ENCODE measurements at places on chromosomes 7 and 10. TPM values are rescaled to one million over a fixed set of nuclear protein-coding genes. Genes with fewer than 3 reads are reported as not detected.

- no peak for DNase-seq
Observed at GRCh38 chr10:8095959-8096358, 41.5 kb downstream of the GATA3 start.

The ASIC3 gene
- 11.0 TPM for total RNA-seq

The AZGP1 gene
- total RNA-seq = 1,167 TPM

The HTR7 gene
- 0.77 TPM for total RNA-seq

GRCh38 chr10:125431149-125431548 is 251.8 kb downstream of the TEX36 start:
- DNase-seq = no peak

DNA sequence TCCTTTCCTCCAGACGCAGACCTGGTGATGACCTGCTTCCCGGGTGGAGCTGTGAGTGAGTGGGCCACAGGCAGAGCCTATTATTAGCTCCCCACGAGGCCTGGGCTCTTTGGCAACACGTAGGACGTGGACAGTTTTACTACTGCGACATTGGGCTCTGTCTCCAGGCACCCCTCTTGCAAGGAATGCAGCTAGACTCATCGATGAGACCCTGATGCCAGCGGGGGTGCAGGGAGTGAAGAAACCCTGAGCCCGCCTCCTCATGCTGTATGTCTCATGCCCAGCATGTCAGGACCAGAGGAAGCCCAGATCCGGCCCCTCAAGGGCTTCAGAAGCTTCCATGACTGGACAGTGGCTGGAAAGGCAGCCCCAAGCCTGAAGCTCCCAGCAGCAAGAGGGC is 161.9 kb downstream of the TCERG1L start:
- DNase-seq = no peak

DNA sequence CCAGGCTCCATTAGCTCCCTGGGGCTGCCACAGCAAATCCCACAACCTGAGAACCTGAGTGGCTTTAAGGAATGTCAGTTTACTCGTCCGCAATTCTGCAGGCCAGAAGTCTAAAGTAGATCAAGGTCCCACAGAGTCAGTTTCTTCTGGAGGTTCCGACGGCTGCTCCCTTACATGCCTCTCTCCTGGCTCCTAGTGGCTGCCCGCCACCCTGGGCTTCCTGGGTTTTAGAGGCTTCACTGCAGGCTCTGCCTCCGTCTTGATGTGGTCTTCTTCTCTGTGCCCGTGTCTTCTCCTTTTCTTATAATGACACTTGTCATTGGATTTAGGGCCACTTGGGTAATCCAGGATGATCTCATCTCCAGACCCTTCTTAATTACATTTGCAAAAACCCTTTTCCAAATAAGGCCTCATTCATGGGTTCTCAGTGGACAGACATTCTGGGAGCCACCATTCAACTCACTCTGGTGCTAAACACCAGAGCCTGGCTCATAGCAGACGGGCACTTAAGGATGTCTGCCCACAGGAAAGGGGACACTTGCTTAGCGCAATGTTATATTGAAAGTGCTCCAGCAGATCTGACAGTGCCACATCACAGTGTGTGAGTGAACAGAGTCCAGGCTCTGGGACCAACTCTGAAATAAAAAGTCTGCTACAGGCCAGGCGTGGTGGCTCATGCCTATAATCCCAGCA is 77.6 kb downstream of the VWC2 start:
- DNase-seq = no peak

- DNase-seq = no peak
Observed at GRCh38 chr7:129784437-129784782, 168.3 kb downstream of the UBE2H start.

The GTF2IRD1 gene
- 36.6 TPM for total RNA-seq

The ATP6V0A4 gene
- total RNA-seq = 0.62 TPM

GRCh38 chr10:118002581-118002980 is 44.2 kb downstream of the RAB11FIP2 start:
- no peak for DNase-seq

The HOXA10 gene
- total RNA-seq = 65.6 TPM

The PTN gene
- total RNA-seq = 56.6 TPM

The TCTN3 gene
- total RNA-seq = 44.9 TPM

DNA sequence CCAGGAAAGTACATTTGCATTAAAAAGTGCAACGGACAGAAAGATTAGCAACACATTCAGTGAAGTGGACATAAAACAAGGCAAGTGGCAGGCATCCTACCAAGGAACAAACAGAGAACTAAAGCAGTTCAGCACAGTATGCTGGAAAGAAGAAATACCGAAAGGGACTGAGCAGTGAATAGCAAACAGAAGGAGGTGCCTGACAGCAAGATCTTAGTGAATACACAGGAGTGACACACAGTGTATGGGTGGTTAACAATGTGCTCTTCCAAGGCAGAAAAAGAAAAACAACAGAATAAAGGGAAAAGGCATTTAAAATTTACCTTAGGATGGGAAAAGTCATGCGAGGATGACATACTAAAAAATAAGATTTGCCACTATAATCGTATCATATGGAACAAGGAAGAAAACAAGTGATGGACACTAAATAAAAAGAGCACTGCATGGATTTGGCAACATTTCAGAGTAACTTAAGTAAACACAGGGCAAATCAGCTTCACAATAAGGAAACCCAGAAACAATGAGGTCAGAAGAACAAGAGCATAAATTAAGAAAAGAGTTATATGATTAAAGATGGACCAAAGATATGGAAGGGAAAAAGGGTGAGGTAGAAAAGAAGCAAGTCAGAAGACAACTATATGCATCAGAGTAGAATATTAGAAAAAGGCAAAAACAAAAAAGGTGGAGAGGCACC is 29.5 kb downstream of the MEST start:
- no peak for DNase-seq

- DNase-seq = no peak
Observed at GRCh38 chr10:129078746-129079145, 388.3 kb upstream of the MGMT start.

- no peak for DNase-seq
Observed at GRCh38 chr7:150686030-150686631, 625 bp downstream of the GIMAP2 start.

GRCh38 chr10:5663692-5664427 is 2.5 kb downstream of the ASB13 start:
- DNase-seq = no peak

GRCh38 chr10:32153931-32154330 is 97.7 kb upstream of the KIF5B start:
- no peak for DNase-seq

DNA sequence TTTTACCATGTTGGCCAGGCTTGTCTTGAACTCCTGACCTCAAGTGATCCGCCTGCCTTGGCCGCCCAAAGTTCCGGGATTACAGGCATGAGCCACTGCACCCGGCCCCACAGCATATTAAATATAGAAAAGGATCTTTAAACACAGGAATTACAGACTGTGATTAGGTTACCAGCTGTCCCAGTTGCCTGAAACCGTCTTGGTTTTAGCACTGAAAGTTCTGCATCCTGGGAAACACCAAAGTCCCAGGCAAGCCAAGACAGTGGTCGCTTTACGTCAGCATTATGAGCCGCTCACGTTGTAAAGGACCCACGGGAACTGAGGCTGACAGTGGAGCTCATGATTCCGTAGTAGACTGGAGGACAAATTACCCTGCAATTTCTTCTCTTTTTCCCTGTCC is 69.0 kb upstream of the FAM180A start:
- DNase-seq = no peak

The GRID2IP gene
- total RNA-seq = 2.6 TPM

- peak; percentile 61 for DNase-seq
Observed at GRCh38 chr10:125159932-125160855, at the start of gene CTBP2. TSS of gene CTBP2 (minus strand) at chr10:125160563.

The GFRA1 gene
- total RNA-seq = 5.1 TPM

The PDE6C gene
- not detected for total RNA-seq

The HMX2 gene
- total RNA-seq = 1.0 TPM

DNA sequence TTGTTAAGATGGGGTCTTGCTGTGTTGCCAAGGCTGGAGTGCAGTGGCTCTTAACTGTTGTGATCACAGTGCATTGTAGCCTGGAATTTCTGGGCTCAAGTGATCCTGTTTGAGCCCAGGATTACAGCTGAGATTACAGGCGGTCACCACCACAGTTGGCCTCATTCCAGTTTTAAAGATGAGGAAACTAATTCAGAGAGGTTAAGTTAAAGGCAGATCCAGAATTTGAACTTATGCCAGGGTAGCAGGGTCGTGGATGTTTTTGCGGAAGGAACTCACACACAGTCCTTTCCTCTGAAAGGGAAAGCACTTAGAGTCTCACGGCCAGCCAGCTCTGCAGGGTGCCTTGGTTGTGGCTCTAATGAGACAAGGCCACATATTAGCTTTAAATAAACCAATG is 84.7 kb downstream of the MMRN2 start:
- DNase-seq = no peak

GRCh38 chr7:935164-935873 is 19.2 kb downstream of the ADAP1 start:
- DNase-seq = no peak

DNA sequence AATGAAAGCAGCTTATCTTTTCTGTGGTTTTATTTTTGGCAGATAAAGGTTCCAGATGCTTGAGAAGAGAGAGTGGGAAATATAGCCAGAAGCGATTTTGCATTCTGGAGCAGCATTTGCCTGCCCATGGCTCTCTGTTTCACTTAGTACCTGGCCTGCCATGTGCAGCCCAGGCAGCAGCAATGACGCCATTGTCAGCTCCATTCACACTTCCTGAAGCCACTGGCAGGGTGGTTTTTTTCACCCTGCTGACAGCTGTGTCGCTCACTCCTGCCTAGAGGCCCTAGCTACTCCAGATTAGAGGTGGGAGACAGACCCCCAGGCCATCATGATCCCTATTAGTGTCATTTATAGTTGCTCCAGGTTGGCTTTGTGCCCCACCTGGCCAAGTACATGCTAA is 30.1 kb upstream of the NEUROD6 start:
- no peak for DNase-seq

DNA sequence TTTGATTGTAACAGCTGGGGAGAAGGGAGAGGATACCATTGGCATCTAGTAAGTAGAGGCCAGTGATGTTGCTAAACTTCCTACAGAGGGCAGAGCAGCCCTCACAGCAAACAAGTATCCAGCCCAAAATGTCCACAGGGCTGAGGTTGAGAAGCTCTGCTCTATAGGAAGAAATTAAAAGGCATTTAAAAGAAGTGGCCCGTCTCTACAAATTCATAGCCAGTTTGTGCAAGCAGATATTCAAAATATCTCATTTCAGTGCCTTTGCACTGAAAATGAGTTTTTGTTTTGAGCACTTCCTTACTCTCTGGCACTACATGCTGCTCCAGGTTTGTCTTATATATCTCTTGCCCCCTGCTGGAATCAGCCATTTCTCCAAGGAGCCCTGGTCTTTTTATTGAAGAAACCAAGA is 330.0 kb downstream of the BBS9 start:
- no peak for DNase-seq

- peak; percentile 20 for DNase-seq
Observed at GRCh38 chr10:118256825-118257570, 85.1 kb downstream of the FAM204A start.

The CTTNBP2 gene
- 8.3 TPM for total RNA-seq

The NPC1L1 gene
- total RNA-seq = 0.11 TPM

GRCh38 chr10:123154711-123155505 is 706 bp downstream of the BUB3 start:
- DNase-seq = peak; percentile 29

- DNase-seq = no peak
Observed at GRCh38 chr7:13627455-13627854, 362.0 kb downstream of the ETV1 start.

The SYCE1 gene
- total RNA-seq = 1.7 TPM

DNA sequence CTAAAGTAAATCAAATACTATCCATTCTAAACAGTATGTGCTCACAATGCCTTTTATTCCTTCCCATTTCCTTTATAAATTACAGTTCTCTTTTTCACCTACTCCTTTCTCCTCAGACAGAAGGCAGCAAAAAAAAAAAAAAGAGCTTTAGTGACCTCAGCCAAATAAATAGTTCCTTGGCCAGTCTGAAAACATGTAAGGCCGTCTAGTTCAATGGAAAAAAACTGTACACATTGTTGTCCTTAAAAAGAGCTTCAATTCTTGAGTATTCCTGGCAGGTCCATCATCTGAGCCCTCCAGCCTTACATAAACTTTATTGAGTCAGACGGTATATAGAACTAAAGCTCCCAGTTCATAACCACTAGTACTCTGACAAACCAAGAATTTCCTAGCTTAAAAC is 185.4 kb downstream of the CACNA2D1 start:
- DNase-seq = no peak

The NPY gene
- total RNA-seq = 55.6 TPM

GRCh38 chr10:128689667-128690066 is 563.4 kb upstream of the MKI67 start:
- no peak for DNase-seq

The PRKG1 gene
- 2.7 TPM for total RNA-seq

DNA sequence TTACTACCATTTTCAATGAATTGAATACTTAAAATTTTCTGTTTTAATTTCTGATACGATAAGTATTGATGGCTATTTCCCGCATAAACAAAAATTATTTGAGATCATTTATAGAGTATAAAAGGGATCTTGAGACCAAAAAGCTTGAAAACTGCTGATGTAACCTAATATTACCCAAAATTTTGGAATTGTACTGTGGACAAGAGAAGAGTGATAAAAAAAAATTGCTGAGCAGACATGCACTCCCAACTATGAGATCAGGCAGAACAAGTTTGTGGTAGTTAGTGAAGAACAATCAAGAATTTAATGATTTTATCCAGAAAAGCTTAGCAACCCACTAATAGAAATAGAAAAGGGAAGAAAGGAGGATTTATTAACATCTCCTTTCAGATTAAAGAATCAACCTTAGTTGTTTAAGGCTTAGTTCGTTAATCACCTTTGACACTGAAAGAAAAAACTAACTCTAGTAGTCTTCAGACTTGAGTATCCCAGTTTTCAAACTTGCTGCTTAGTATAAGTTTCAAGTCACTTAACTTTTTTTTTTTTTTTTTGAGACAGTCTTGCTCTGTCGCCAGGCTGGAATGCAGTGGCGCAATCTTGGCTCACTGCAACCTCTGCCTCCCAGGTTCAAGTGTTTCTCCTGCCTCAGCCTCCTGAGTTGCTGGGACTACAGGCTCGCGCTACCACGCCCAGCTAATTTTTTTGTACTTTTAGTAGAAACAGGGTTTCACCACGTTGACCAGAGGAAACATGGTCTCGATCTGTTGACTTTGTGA is 50.6 kb upstream of the ZC3HAV1 start:
- DNase-seq = no peak
